Neuronal stem cell (in vitro differentiated cells): ENCODE measurements at places on chromosomes 12 and 14.

DNA sequence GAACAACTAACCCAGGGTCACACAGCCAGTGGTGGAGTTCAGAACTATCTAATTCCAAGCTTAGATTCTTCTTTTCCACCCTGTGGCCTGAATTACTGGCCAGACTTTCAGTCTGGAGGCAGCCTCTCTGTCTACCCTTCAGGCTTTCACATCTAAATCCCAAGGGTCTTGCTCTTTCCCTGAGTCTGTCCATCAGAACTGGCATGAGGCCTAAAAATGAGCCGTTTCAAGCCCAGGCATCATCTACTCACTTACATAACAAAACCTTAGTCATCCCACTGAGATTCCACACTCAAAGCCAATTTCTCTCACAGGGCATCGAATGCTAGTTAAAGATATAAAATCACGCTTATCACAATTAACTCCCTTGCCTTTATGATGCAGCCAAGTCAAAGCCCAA is 1.3 kb upstream of the PTGDR start:
- DNase-seq, result no peak

GRCh38 chr14:99267381-99267780 is 4.6 kb downstream of the BCL11B start:
- no peak for DNase-seq

DNA sequence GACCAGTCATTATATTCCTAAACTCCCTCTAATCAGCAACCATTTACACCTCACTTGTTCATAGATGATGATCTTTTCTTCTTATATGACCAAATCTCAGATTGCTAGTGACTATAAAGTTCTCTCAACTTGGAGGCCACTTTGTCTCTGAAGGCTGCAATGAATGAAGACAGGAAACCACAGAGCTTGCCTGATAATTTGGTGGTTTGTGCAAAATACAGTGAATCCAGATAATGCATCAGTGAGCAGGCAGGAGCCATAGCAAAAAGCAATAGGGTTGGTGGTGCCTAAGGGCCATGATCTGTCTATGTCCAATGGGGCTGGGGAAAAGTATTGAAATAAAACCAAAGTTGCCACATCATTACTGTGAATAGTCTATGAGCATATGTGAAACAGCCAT is 123.8 kb upstream of the LRFN5 start:
- DNase-seq, result no peak

GRCh38 chr12:5921966-5922899 is 22.8 kb downstream of the ANO2 start:
- DNase-seq, result no peak

DNA sequence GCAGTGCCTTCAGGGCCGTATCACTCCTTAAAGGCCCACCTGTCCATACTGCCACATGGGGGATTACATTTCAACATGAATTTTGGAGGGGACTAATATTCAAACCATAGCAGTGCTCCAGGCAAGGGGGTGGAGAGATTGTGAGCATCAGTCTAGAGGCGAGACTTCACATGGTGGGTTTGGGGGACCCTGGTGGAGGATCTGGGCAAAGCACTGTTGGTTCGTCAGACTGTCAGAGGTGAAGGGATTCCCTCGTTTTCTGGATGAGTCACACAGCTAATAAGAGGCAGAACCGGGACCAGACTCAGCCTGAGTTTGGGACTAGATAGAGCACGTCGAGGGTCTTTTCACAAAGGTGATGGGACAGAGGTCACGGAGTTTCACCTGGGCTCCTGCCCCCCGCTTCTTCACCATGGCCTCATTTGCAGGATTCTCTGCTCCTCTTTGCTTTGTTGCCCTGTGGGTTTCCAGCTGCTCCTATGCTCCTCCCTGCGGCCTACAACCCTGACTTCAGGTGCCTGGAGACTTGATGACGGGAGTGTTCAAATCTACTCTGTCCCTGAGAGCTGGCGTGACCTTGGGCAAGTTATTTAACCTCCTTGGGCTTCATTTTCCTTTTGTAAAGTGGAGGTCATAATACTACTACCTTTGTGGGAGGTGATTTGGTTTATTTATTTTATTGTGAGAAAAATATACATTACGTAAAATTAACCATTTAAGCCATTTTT is 41.5 kb downstream of the TEAD4 start:
- no peak for DNase-seq

DNA sequence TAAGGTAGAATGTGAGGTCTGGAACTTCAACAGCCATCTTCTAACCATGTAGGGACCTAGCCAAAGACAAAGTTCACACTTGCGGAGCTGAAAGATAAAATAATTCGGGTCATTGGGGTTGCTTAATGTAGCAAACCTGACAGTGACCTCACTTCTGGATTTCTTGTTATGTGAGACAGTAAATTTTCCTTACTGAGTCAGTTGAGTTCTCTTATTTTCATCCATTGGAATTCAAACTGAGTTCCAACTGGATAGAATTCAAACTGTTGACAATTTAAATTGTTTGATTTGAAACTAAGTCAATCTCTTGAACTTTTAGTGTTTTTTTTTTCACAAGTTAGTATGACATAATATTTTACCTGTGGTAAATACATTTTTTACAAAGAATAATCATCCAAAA is 406.5 kb downstream of the ADAMTS20 start:
- DNase-seq, result no peak

DNA sequence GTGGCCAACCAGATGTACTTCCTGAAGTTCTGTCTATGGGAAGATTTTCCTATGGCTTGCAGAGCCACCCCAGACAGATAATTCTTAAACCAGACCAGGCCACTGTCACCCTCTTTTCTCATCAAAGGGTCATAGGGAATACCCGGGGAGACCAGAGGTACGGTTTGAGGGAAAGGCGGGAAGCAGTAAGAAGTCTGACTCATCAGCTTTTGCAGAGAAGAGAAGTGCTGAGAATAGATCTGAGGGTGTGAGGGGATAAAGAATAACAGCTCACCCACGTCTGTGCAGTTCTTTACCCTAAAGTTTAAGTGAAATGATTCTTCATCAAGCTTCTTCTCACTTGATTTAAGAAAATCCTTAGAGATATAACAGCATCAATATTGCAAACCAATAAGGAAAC is 21.3 kb upstream of the POC1B start:
- DNase-seq, result no peak
